Body of pancreas (tissue), 4 donors: ENCODE measurements at places on chromosomes 2 and 18. TPM values are rescaled to one million over a fixed set of nuclear protein-coding genes. Genes with fewer than 3 reads are reported as not detected.

DNA sequence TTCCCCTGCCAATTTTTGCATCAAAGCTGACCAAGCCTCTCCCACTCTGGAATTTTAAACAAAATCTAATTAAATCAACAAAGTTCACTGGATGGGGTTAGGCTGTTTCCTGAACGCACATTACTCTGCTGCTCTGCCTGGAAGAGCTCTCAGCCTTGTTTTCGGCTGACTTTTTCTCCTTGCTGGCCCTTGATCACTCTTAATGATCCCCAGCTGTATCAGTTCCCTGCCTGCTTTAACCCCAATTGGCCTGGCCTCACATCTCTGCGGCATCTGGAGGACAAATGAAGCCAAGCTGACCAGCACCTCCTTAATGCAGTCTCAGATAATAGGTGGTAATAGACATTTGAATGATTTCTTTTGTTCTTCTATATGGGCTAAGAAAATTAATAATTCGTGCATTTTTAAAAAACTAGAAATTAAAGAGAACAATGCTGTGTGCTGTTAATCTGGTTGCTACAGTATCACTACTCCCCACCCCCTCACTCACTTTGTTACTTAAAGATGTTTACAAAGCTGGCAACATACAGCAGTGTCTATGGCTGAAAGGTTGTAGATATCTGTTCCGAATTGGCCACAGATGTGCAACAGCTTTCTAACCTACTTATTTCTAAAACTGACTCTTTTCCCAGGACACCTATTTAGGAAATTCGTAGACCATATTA is 415.2 kb upstream of the KCNH7 start:
- H3K4me3 ChIP-seq, result no peak overlapping the region
- DNase-seq, result no peak
- H3K27ac ChIP-seq, result no peak overlapping the region
- no peaks in the 10 kb centered on the region for H3K27me3 ChIP-seq
- no peaks in the 10 kb centered on the region for H3K4me1 ChIP-seq
- H3K36me3 ChIP-seq, result no peaks in the 10 kb centered on the region

The TRABD2A gene
- 5.3 TPM for total RNA-seq

The DNAJC5G gene
- total RNA-seq, result 1.3 TPM

The VWC2L gene
- not detected for total RNA-seq

The ACTG2 gene
- 1.3 TPM for total RNA-seq
